LoVo (cell line): ENCODE measurements at places on chromosomes 2 and 18.
A peak's percentile ranks its signal among the peaks of the same experiment; 100 is the strongest.

GRCh38 chr2:124476291-124476690 is 451.2 kb downstream of the CNTNAP5 start:
- DNase-seq, result no peak

- DNase-seq, result no peak
Measured at GRCh38 chr2:109168086-109168485, 39.1 kb downstream of the SH3RF3 start.

DNA sequence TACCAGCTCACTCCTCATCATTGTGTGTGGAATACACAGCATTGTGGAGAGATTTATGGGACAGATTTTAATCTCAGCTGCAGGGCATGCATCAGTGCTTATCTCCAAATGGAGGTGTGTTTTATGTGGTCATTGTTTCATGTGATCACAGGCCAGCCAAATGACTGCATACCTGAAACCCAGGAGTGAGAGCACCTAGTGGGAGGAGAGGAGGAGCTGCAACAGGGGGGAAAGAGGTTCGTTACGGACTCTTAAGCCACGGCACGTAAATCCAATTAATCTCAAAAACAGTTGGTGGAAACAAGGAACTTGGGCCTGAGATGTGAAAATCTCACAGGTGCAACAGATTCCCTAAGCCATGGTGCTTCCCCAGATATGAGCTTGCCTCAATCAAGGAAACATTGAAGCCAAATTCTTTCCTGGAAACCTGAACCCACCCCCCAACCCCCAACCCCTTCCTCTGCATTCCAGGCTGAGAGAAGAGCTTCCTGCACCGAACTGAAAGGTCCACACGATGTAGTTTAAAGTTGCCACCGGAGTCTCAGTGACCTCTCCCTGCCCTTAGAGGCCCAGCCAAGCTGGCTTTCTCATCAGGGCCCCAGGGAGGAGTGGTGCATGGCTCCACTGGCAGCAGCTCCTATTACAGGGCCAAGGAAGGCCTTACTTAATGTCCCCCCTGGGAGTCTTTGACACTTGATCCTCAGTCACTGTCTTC is 167.4 kb downstream of the C1D start:
- DNase-seq, result no peak

DNA sequence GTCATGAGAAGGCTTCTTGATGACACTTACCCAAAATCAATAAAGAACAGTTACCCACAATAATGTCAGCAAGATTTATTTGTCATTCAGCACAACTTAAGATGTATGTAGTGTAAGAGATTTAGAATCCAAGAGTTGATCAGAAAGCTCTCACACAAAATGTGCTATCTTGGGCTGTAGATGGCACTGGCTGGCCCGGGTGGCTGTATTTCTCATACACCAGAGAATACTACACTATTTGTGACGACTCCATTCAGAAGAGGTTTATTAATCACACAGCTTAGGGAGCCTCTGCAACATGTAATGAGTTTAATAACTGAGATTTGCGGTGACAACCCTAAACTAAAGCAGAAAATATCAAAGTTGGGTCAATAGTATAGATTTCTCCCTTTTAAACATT is 530.4 kb upstream of the KLHL29 start:
- DNase-seq, result no peak

DNA sequence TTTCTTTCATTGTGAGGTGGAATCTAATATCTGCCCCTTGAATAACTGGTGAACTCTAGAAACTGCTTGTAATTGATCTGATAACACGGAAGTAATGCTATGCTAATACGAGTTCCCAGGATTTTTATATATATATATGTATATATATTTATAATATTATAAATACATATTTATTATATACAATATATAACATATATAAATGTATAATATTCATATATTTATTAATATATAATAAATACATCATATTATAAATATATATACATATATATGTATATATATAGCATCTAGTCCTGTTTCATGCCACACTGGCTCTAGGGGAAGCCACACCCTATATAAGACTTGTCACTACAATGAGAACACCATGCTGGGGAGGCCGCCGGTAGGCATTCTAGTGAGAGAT is 156.7 kb upstream of the CDH19 start:
- DNase-seq, result no peak

- DNase-seq, result no peak
Measured at GRCh38 chr2:151482171-151482725, 72.5 kb downstream of the RIF1 start.

DNA sequence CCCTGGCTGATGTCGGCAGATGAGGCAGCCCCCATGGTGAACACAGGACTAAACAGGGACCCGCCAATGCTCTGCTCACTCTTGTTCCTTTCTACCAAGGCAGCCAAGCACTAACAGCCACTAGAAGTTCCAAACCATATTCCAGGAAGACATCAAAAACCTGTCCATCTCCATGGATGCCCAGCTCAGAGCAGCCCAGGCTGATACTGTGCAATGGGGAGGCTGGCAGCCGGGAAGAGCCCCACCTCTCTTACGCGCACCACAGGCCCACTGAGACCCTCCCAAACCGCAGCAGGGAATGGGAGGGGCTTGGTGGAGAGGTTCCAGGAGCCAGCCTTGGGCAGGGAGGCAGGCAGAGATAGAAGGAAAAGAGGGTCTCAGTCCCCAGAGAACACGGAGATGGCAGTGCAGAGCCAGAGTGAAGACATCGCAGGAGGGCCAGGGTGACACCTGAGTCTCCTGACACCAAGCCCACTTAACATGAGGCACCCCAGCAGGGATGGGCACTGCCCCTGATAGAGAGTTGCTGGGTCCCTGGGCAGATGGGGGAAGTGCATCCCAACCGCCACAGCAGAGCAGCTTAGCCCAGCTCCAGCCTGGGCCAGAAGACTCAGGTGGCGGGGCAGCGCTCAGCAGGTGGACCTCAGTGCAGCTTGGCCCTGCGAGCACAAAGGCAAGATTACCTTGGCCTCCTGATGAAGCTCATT is 3.4 kb downstream of the HS6ST1 start:
- no peak for DNase-seq

DNA sequence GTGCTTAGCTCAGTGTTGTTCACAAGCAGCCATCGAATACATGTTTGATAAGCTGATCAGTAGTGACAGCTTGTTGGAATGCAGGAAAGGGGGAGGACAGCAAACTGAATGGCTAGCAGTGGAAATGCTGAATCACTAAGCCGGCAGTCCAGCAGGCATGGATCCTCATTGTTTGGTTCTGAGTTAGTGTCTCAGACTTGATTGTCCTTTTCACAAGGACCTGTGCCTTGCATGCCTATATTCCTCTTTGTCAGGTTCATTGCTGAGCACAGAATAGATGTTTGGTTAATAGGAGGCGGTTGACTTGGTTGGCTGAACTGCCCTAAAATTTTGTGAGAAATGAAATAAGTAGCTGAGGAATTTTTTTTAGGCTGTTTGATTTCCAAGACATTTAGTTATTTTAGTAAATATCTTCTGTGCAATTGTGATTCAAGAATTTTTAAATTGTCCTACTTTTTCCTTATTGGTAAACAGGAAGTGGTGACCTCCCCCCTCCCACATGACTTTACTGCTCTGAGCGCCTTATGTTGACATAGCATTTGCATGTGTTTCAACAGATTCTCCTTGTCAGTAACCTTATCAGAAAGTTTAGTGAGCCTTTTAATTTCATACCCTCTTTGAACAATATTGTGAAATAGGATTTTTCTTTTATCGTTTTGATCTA is 21.4 kb upstream of the STON1 start:
- no peak for DNase-seq

GRCh38 chr2:132678483-132678882 is 8.5 kb upstream of the LYPD1 start:
- no peak for DNase-seq

DNA sequence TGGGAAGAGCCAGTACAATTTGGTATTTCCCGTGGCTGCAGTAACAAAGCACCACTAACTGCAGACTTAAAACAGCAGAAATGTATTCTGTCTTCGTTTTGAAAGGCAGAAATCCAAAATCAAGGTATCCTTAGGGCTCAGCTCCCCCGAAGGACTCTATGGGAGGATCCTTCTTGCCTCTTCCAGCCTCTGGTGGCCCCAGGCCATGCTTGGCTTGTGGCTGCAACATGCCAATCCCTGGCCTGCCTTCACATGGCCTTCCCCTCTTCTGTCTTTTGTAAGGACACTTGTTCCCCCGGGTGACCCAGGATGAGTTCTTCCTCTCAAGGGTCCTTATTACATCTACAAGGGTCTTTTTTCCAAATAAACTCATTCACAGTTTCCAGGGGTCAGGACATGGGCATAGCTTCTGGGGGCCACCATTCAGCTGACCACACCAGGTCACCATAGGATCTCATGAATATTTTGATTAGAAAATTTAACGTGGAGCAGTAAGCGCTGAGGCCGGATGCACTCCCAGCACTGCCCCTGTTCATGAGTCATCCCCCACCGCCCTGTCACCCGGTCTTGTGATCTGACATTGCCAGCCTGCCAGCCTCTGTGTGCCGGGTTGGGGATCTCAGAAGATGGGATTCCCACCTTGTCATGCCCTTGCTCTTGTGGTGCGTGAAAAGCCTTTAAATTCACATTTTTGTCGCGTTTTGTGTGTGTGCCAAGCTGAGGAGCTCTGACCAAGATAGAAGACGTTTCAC is 61.2 kb upstream of the B3GNT7 start:
- DNase-seq, result no peak

DNA sequence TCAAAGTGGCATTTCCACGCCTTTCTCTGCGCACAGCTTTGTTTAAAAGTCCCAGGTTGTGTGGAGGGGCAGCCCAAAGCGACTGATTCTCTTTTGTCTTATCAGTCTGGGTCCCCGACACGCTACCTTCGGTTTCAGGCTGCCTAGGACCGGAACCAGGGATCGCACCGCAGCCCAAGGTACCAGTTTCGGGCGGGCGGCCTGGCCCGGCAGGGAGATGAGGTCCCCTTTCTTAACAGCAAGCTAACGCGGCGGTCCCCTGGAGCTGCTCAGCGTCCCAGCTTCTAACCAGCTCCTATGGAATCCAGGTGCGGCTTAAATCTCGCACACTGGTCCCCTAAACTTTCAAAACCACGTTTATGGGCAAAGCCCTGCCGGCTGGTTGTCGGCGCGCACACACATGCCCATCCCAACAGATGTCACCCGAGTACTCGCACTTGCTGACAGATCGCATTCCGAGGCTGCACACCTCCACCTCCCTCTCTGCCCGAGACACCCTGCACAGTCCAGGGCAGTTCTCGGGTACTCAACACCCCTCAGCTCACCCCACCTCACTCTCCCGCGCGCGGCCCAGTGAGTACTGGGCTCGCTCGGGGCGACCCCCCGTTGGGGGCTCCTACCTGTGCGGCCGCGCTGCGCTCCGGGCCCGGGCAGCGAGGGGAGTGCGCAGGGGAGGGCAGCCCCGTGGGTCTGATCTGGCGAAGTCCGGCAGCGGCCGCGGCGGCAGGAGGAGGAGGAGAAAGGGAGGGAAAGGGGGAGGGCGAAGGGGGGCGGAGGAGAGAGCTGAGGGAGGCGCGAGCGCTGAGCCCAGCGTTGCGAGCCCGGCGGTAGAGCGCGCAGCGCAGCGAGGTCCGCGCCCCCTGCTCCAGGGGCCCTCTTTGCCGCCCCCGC is at the start of gene EFEMP1:
Gene EFEMP1 (minus strand): TSS at position 692 of the 891 bp plus-strand sequence. CDS start 1,342 bp downstream, outside the sequence.
- DNase-seq, result no peak

DNA sequence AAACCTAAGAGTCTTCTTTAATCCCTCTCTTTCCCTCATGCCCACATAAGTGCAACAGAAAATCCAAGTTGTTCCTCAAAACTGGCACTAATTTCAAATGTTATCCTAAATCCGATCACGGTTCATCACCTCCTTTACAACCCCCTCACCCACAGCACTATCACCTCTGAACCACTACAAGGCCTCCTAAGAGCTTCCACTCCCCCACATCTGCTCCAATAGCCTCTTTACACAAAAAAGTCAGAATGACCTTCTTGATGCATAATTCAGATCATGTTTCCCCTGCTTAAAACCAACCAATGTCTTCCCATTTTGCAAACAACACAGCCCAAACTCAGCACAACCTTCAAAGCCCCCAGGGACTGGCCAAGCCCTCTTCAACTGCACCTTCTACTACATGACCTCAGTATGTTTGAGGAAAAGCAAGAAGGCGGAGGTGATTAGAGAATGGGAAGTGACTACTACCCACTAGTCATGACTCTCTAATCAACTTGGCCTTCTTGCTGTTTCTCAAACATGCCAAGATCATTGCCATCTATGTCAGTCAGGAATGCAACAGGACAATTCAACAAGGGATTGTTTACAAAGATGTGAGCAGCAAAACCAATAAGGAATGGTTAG is 34.6 kb upstream of the GCC2 start:
- DNase-seq, result no peak

- DNase-seq, result no peak
Measured at GRCh38 chr2:201057087-201057521, 14.4 kb downstream of the HYCC2 start.

DNA sequence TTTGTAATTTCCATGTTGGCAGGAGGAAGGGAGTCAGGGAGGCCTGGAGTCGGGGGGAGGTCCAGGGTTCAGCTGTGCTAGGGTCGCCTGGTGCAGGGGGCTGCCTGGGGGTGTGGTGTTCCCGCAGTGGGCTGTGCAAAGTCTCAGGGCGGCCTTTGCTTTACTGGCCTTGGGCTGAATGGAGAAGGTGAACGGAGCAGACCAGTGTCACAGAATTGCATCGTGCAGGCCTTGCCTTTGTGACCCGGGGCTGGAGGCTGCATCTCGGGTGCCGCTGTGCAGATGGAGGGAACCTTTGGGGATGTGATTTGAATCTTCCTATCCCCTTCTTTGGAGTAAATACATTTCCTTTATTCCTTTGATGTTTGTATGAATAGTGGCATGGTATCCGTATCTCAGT is 8.8 kb downstream of the SNTG2 start:
- no peak for DNase-seq

- DNase-seq, result peak; percentile 7
Measured at GRCh38 chr2:104969564-104969963, 68.3 kb upstream of the MRPS9 start.

DNA sequence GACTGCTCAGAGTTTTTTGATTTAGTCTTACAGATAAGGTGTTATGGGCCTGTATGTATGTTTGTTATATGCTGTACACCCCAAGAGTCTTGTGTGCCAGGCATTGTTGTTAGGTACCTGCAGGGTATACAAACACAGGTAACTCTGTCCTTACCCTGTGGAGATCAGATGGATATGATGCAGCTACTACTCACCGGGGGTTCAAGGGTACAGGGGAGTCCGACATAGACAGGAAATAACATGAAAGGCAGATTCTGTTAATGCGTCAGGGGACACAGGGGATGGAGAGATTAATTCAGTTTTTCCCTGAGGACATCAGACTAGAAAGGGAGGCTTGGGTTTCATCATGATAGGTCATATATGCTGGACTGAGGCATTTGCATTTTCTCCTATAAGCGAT is 31.3 kb downstream of the TRAK2 start:
- DNase-seq, result no peak

- DNase-seq, result no peak
Measured at GRCh38 chr2:48249025-48249424, 280.9 kb upstream of the STON1 start.

- DNase-seq, result no peak
Measured at GRCh38 chr2:199460101-199460671, 2.4 kb upstream of the SATB2 start.

DNA sequence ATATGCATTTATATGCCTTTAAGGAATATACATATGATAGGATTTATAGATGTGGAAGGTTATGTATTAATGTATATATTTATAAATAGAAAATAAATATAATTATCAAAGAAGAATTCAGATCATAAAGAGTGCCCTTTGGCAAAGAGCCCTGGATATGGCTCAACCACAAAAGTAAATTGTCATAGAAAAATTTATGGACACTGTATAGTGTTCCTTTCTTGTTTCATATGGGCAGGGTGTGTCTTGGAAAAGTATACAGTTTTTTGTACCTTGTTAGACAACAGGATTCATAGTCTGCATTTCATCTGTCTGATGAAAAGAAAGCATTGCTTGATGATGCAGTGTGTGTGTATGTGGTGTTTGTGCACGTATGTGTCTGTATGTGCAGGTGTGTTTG is 2.9 kb downstream of the UGT1A7 start:
- peak; percentile 67 for DNase-seq
